Posterior cingulate gyrus (tissue), 11 donors: ENCODE measurements at places on chromosomes 13 and 19.
A peak's percentile ranks its signal among the peaks of the same experiment; 100 is the strongest.

- no peak for DNase-seq
Measured at GRCh38 chr19:4100647-4101495, 23.1 kb downstream of the MAP2K2 start.

- no peak for DNase-seq
Measured at GRCh38 chr13:40629678-40630384, 36.6 kb downstream of the FOXO1 start.

- DNase-seq: no peak
Measured at GRCh38 chr13:36903925-36904595, 16.0 kb downstream of the SMAD9 start.

DNA sequence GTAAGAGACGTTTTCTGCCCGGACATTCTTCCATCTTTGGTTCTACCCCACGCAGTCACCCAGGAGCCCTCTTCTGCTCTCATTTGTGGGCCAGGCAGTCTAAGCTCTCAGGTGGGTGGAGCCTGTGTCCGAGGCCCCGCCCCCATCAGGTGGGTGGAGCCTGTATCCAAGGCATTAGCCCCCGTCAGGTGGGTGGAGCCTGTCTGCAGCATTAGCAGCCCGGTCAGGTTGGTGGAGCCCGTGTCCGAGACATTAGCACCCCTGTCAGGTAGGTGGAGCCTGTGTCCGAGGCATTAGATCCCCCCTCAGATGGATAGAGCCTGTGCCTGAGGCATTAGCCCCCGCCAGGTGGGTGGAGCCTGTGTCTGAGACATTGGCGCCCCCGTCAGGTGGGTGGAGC is 45.5 kb upstream of the C13orf46 start:
- no peak for DNase-seq

DNA sequence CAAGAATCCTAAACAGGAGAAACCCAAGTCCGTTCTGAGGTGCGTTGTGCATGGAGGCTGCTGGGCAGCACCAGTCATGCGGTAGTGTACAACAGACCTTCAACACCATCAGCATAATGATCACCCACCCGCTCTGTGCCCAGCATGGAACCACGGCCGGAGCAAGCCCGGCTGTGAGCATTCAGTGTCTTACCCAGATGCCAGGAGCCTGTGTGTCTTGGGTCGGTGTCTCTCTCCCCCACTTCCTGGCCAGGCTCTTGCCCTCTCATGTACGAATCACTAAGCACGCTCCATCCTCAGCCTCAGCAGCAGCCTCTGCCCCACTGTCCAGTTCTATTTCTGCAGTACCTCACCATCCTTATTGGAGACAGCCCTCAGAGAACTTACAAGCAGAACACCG is 231.6 kb upstream of the IRS2 start:
- no peak for DNase-seq

DNA sequence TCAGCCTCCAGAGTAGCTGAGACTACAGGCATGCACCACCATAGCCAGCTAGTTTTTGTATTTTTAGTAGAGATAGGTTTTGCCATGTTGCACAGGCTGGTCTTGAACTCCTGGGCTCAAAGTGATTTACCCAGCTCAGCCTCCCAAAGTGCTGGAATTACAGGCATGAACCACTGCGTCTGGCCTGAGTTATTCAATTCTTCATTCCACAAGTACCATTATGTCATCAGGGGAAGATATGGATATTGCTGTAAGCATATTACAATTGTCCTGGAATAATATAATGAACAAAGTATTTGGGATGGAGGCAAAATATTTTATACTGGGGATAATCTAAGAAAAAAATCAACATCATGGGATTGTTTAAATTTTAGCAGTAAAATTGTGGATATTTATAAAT is 646.0 kb upstream of the SLITRK6 start:
- DNase-seq: no peak

DNA sequence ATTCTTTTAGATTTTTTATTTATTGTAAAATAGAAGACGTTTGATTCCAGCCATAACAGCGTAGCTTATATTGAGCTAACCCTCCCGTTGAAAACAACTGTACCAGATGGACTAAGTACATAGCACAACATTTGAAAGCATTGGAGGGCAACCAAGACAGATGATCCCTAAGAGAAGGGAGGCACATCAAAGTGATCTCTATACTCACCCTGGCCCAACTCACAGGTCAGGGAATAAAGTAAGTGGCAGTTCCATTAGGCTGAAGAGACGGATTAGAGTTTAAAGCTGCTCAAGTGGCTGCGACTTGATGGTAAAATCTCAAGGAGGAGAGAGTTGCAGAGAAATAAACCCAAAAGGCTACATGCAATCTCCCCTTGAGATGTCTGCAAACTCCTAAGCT is 65.1 kb upstream of the ITM2B start:
- no peak for DNase-seq

DNA sequence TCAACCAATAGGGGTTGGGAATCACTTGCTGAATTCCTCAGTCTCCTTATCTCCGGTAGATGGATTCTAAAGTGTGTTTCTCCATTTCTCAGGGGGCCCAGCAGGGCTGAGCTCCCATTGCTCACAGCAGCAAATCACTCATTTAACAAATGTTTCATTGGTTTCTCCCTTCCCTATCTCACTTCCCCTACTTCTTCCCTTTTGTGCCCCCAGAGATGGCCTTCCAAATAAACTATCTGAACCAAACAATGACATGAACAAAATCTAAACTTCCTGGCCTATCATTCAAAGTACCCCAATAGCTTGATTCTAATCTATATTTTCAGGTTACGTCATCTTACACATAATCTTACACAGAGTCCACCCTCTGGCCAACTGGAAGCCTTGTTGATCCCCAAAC is 60.4 kb downstream of the DLEU7 start:
- DNase-seq: no peak

DNA sequence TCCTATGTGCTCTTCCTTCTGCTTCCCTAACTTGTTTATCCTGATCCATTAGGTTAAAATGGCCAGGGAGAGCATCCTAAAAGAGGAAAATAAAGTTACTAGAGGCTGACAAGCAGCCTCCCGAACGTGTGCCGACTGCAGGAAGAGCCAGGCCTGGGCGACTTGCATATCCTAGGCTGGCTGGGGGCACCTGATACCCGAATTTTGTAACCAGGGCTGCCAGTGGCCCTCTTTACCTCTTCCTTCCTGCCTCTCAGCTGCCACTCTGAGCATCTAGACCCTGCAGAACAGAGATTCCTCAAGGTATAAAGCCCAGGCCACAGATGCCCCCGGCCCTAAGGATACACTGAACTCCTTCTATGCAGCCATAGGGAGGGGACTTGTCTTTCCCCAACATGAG is 48.5 kb upstream of the KATNAL1 start:
- no peak for DNase-seq

DNA sequence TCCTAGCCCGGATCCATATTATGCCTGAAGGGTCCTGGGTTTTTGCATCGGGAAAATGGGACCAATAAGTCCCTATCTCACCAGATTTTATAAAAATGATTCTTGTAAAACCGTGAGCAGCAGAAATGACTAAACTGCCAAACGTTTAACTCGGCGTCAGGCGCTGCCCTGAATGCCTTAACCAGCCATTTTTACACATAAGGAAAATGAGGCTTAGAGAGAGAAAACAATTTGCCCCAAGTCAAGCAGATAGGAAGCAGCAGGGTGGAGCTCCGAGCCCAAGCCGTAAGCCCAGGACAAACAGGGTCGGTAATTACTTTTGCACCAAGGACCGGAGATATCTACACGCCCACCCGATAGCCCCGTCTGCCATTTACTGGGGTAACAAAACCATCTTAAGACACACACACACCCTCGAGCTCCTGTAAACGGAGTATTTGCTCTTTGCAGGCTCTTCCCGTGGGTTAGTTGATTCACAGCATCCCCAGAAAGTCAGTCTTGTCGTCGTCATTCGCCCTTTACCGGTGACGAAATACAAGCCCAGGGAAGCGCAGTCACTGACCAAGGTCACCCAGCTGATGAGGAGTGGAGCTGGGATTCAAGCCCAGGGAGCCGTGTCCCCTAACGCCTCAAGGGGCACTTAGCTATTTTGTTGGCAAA is 16.0 kb upstream of the MRI1 start:
- DNase-seq: no peak

DNA sequence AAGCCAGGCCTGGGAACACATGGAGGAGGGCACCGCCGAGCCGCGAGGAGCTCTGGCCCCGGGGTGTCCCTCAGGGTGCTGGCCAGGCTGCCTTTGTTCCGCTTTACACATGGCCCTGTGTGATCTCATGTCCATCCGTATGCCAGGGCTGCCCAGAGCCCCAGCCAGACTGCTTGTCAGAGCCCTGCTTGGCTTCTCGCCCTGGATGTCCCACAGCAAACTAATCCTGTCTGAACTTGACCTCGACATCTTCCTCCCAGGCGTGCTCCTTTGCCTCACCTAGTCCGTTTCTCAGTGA is 14.3 kb downstream of the BCKDHA start:
- DNase-seq: peak; percentile 52

DNA sequence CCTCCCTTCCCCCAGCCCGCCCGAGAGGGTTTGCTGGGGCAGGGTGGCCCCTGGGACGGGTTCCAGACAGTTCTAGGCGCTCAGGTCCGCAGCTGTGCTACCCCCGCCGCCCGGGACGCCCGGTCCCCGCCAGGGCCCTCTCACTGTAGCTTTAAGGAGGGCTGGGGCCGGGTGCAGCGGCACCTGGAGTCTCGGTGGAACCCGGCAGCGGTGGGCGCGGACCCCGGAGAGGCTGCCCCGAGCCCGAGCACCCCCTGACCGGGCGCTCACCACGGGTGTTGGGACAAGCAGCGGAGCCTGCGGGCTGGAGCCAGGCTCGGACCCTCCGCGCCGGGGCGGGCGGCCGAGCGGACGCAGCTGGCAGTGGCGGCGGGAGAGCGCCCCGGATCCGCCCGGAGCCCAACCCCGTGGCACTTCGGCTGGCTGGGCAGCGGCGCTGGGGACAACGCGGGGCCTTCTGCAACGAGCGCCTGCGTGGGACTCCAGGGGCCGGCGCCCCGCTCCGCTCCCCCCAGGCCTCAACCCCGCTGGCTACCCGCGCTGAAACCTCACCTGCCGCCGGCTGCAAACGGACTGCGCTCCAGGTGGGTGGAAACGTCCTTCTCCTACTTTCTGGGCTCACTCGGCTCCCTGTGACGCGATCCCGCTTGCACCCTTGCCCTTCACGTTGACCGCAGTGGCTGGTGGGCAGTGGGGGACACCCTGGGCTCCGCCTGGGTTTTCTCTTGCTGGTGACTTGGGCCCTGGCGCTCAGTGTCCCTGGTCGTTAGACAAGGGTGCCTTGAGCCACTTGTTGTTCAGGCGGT is 81.1 kb downstream of the ZNF429 start:
- peak; percentile 80 for DNase-seq

- DNase-seq: no peak
Measured at GRCh38 chr19:2512523-2513431, 36.9 kb downstream of the GADD45B start.

GRCh38 chr13:26629260-26629825 is 71.9 kb downstream of the WASF3 start:
- no peak for DNase-seq

- DNase-seq: no peak
Measured at GRCh38 chr13:23644527-23645138, 74.4 kb downstream of the TNFRSF19 start.

DNA sequence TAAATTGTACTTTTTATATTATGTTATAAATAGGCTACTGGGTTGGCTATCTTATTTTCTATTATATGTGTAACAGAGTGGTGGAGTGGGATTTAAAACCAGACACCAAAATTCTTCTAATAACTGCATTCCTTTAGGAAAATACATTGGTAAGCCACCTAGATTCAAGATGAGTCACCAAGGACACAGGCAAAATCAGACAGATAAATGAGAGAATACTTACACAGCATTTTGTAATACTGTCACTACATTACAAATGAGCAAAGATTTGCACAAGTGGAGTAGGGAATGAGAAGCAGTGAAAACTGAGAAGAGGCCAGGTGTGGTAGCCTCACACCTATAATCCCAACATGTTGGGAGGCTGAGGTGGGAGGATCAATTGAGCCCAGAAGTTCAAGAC is 6.2 kb upstream of the SPART start:
- DNase-seq: no peak

GRCh38 chr13:22793598-22794134 is 387.1 kb upstream of the SGCG start:
- no peak for DNase-seq

DNA sequence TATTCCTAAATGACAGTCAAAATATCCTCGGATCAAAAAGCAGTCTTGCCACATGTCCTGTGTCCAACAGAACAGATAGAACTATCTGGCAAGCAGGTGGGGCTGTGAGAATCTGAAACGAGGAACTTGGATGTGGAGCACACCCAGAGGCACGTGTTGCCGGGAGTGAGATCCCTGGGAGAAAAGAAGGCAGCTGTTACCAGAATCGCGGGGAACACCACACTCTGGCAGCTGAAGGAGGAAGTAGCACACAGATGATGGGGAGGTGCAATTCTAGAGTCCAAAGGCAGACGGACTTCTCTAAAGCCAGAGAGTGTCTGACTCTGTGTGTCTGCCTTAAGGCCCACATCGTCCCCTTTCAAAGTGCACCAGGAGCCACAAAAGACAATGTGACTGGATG is 22.3 kb downstream of the SLC7A1 start:
- DNase-seq: peak; percentile 60

GRCh38 chr13:112106478-112107141 is 39.7 kb downstream of the SOX1 start:
- peak; percentile 59 for DNase-seq

- DNase-seq: no peak
Measured at GRCh38 chr13:86760620-86761019, 910.6 kb upstream of the SLITRK5 start.

GRCh38 chr19:46014534-46014933 is 8.3 kb downstream of the PGLYRP1 start:
- DNase-seq: no peak
